ENCODE measurements at places on chromosomes 5 and 9.
A peak's percentile ranks its signal among the peaks of the same experiment; 100 is the strongest.

- no peak for DNase-seq
Observed at GRCh38 chr9:115109486-115109885, 8.5 kb downstream of the TNC start.

- no peak for DNase-seq
Observed at GRCh38 chr5:78076351-78076750, 218.1 kb downstream of the AP3B1 start.

GRCh38 chr9:99078717-99079116 is 26.2 kb upstream of the TGFBR1 start:
- no peak for DNase-seq

DNA sequence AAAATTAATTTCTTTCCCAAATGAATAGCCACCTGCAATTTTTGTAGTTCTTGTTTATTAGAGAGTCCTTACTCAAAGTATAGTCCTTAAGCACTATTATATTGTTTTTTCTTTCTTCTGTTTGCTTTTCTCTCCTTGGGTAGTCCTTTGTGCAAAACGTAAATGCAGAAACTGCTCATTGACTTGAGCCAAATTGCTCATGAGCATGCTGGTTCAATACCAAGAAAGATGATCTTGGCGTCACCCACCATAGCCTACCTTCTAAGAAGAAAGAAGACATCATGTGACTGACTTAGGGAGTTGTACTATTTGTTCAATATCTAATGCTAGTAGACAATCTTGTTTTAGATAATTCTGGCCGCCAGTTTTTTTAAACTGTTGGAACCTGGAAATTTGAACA is 248.8 kb upstream of the DMRT1 start:
- DNase-seq: no peak

GRCh38 chr5:14415024-14415697 is 166.4 kb upstream of the OTULINL start:
- DNase-seq: peak; percentile 67

All from activated T-cell treated with anti-CD3 and anti-CD28 coated beads, Interleukin-2, amount 50 U/mL, for 48 hours (primary cell).